ENCODE measurements at places on chromosomes 4 and X.

DNA sequence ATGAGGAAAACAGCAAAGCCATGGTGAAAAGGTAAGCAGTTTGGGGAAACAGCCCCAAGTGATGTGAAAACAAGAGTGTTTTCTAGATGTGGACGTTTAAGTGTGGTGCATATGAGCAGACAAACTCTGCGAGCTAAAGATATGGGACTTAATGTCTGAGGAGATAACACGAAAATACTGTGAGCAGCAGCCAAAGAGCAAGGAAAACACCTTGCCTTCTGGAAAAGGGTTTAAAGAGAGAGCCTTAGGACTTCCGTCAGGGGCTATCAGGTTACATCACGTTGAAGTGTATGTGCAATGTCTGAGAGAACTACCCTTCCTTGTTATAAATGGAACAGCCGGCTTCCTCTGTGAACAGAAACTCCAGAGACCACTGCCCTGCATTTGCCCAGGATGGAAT lies 54.2 kb downstream of the LEF1 start:
- DNase-seq: no peak

DNA sequence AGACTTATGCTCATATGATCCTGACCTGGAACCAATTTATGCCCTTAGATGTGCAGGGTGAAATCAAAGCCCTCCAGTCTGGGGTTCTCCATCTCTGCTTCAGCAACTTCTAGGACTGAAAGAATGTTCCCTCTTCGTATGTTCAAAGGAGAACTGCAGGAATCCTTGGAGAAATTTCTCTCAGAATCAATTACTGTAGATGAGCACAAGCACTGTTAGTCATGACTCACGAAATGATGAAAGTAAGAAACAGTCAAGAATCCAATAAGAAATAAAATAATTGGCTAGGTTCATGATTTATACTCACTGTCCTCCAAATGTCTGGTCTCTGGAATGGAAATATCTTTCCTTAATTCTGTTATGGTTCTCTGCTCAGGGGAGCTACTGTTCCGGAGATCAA lies 348.2 kb downstream of the PDGFC start:
- no peak for DNase-seq

GRCh38 chr4:6391186-6391851 lies 81.1 kb downstream of the PPP2R2C start:
- no peak for DNase-seq

DNA sequence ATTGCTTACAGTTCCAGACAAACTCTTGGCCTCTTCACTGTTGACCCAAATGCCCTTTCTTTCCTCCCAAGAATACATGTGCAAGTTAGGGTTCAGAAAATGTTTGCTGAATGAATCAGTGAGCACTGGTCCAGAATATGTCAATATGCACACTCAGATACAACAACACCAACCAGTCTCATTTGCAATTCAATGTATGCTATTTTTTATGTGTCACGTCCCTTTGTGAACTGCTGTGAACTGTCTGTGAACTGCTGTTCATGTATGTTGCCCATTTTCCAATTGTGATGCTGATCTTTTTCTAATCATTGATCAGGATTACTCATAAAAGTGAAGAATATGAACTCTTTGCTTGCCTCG lies 17.8 kb downstream of the GAB3 start:
- no peak for DNase-seq

- no peak for DNase-seq
These were observed 95.9 kb downstream of the WDFY3 start for GRCh38 chr4:84870398-84871163.

GRCh38 chr4:139522457-139522856 lies 33.6 kb downstream of the SETD7 start:
- DNase-seq: no peak

GRCh38 chr4:113971706-113972360 lies 7.6 kb downstream of the ARSJ start:
- no peak for DNase-seq

GRCh38 chr4:127000110-127000509 lies 632.6 kb upstream of the INTU start:
- no peak for DNase-seq

- DNase-seq: peak; percentile 4
These were observed 5.5 kb downstream of the MID2 start for GRCh38 chrX:107831071-107831730.

GRCh38 chr4:36740796-36741310 lies 459.4 kb downstream of the DTHD1 start:
- DNase-seq: peak; percentile 13

DNA sequence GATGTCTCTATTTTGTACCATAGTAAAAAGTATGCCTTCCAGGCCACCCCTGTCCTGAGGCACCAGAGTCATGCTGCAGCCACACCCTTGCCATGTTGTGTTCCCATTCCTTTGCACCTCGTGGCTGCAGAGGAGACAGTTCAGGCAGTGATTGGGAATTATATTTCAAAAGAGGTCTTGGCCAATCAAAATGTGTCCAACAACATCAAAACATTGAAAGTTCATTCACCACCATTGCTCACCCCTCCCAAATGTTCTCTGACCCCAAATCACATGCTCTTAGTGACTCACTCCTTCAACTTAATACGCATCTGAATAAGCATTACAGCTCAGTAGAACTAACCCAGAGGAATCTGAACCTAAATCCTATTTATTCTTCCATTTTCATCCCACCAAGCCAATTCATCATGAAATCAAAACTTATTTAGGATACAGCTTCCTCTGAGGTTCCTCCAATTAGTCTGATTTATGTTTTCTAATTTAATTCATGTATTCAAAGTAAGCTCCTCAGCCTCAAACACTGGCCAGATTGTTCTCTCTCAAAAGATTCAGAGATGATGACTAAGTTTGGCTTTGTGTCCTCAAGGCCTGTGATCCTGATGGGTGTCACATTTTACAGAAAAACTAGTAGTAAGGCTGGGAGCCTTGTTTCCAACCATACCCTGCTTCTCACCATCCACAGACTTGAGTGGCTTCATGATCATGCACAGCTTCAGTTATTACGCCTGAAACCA lies 323.2 kb upstream of the INTU start:
- DNase-seq: no peak

DNA sequence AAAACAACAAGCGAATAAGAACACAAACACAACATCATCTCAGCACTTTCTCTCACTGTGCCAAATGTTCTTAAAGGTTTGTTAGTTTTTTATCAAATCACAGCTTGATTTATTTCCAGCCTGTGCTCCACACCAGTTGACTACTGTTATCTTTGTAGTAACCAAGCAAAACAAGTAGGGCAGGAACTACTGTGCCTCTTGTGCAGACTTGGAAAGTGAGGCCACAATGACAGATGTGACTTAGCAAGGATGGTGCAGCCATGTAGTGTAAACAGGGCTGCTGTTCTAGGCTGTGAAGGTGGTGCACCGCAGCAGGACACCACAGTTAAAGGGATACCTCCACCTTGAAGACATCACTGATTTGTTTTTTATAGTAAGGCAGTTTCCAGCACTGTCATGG lies 170.0 kb downstream of the IL1RAPL1 start:
- DNase-seq: no peak

DNA sequence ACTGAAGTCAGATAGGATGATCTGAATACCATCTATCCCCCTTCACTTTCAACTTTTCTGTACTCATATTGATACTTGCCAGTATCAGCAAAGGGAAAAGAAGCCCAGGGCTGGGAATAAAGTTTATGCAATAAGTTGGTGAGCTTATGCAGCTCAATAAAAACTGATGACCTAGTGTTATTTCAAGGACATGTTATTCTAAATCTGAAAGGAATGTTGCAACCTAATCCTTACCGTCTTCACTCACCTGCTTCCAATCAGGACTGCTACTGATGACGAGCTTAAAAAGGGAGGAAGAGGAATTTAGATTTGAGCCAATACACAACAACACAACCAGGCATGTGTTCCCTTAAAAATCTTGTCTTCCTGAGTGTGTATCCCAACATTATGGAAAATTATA lies 419.9 kb downstream of the SPRY1 start:
- DNase-seq: no peak

DNA sequence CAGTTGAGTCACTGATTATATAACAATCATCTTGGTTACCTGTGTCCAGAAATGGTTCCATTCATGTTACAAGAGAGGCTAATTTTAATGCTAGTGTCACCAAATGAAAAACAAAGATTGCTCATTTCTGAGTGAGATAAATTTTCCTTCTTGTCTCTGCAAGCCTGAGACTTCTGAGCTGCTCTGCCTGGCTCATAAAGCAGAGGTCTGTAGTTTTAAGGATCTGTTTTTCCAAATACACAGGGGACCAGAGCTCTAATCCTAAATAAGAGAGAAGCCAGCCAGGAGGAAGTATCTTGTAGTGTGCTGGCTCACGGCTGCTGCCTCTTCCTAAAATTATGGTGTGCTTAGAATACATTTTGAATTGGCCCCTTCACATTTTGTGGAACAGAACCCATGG lies 42.6 kb downstream of the CLDN34 start:
- no peak for DNase-seq
